T-helper 17 cell (primary cell): ENCODE measurements at places on chromosomes 3 and 15. TPM values are rescaled to one million over a fixed set of nuclear protein-coding genes. Genes with fewer than 3 reads are reported as not detected.

GRCh38 chr15:74434263-74435136, 742 bp upstream of the SEMA7A start:
- no peak for DNase-seq

DNA sequence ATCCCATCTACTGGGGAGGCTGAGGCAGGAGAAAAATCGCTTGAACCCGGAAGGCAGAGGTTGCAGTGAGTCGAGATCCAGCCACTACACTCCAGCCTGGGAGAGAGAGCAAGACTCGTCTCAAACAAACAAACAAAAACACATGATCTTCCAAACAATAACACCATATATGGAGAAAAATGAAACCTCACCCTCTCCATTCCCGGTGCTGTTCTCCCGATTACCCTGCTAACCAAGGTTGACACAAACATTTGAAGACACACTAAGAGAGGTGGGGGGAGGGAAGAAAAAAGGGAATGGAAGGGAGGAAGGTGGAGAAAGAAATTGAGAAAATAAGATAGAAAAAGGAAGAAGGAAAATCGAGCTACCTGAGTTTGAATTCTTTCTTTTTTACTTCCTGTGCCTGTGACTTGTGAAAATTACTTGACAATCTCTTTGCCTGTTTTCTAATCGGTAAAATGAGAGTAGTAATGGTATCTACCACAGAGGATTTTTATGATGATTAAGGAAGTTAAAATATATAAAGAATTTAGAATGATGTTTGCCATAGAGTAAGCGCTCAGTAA, 1.1 kb upstream of the PLSCR2 start:
- no peak for DNase-seq

GRCh38 chr3:12963231-12963896, 109.9 kb downstream of the IQSEC1 start:
- DNase-seq: no peak

GRCh38 chr3:177469216-177469615, 271.9 kb upstream of the TBL1XR1 start:
- no peak for DNase-seq

GRCh38 chr3:73820431-73820830, 195.7 kb upstream of the PDZRN3 start:
- DNase-seq: no peak

The PLSCR1 gene
- 14.8 TPM for total RNA-seq

The ARNT2 gene
- not detected for total RNA-seq

The SLC12A1 gene
- total RNA-seq: not detected

The FAM107A gene
- not detected for total RNA-seq

GRCh38 chr3:160010578-160010977, 21.9 kb downstream of the IL12A start:
- DNase-seq: no peak

DNA sequence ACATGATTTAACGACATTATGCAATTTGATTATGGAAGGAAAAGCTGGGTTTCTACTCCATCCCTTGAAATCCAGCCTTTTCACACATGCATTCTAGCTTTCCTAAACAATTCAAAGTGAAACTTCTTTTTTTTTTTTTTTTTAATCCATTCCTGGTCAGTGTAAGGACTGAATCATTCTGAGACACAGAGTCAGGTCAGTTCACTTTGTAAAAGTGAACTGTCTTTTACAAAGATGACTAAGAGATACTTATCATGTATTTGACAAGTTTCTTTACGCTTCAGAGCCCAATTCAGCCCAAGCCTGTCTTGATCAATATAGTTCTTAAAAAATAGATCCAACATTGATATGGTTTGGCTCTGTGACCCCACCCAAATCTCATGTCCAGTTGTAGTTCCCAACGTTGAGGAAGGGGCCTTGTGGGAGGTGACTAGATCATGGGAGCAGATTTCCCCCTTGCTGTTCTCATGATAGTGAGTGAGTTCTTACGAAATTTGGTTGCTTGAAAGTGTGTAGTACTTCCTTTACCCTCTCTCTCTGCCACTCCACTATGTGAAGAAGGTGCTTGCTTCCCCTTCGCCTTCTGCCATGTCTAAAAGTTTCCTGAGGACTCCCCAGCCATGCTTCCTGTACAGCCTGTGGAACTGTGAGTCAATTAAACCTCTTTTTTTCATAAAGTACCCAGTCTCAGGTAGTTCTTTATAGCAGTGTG, 345.6 kb upstream of the THBS1 start:
- no peak for DNase-seq

The TSPAN3 gene
- total RNA-seq: 10.6 TPM

The NR2E3 gene
- not detected for total RNA-seq

The CYP8B1 gene
- total RNA-seq: not detected

DNA sequence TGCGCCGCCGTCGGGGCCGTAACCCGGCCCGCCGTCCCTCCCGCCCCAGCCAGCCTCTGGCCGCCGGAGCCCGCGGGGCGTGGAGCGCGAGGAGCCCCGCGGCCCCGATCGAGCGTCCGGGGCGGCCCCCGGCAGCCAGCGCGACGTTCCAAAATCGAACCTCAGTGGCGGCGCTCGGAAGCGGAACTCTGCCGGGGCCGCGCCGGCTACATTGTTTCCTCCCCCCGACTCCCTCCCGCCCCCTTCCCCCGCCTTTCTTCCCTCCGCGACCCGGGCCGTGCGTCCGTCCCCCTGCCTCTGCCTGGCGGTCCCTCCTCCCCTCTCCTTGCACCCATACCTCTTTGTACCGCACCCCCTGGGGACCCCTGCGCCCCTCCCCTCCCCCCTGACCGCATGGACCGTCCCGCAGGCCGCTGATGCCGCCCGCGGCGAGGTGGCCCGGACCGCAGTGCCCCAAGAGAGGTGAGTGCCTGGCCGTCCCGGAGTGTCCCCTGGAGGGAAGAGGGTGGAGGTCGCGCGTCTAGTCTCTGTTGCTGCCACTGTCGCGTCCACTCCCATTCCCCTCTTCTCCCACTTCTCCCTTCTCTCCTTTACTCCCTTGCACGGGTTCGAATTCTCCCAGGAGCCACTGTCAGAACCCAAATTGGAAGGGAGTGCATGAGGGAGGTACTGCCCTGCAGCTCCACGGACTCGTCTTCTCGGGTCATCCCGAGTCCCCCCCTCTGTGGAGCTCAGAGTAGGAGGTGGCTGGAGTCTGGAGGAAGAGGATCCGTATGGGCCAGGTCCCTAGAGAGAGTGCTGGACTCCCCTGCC, 585 bp downstream of the CSK start:
- DNase-seq: peak; percentile 52

- no peak for DNase-seq
Measured at GRCh38 chr3:82938821-82939328, 1177.4 kb upstream of the GBE1 start.

DNA sequence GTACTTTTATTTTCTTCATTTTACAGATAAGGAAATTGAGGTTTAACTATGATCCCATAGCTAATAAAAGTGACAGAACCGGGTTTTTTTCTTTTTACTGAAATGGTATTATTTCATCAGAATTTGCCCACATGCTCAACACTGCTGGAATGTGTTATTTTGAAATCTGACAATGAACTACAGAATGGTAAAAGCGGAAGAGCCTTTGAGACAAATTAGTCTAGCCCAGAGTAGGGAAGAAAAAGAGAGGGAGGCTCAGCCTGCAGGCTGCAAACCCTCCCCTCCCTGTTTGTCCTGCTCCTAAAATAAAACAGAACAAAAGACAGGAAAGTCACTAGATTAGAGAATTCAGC, 100.3 kb upstream of the LIPC start:
- DNase-seq: no peak

The TGM4 gene
- total RNA-seq: not detected

GRCh38 chr3:143952569-143953072, 19.0 kb upstream of the DIPK2A start:
- no peak for DNase-seq

DNA sequence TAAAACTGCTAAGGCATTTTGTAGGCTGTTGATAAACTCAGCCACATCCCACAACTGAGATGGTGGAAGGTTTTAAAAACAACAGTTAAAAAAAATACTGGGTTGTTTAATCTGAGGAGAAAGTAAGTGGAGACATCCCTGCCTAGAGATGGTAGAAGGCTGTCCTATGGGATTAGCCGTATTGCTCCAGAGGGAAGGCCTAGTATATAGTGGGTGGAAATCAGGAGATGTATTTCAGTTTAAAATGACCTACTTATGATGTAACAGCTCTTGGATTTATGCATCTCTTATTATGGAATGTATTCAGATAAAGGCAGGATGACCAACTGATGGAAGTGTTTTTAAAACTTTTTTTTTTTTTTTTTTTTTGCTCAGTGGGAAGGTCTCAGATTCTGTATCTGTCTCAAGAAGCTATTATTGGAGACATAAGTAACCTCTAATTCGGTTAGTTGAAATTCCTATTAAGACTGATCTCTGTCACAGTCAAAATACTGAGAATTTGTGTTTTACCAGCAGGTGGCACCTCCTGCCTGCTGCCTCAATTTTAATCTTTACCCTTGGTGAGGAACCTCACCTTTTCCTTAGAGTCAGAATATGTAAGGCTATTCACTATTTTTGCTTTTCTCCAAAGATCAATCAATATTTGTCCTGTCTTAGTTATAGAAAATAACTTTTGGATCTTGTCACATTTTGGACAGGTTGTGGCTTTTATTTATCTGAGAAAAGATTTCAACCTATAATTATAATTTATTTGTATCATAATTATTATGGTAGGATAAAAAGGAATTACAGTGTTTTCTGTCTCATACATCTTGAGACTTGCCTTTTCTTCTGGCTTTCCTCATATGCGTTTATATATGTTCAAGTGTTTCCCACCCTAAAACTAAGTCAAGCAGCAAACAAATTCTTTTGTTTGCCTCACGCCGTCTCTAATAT, 63.0 kb downstream of the VPS8 start:
- no peak for DNase-seq

DNA sequence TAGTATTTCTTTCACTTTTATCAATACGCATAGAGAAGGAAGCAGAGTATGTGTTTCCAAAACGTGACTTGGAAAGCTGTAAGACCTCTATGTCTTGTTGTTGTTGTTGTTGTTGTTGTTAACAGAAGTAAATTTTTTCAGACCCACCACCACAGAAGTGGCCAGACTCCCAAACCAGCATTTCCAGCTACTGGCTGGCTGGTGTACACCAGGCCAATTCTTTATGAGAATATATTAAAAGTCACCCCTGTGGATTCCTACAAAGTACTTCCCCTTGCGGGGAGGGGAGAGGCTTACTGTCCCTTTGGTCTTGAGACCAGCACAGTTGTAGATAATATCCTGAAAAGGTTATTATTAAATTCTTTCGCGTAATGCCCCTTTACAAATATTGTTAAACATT, 1.6 kb upstream of the FOXP1 start:
- DNase-seq: no peak

DNA sequence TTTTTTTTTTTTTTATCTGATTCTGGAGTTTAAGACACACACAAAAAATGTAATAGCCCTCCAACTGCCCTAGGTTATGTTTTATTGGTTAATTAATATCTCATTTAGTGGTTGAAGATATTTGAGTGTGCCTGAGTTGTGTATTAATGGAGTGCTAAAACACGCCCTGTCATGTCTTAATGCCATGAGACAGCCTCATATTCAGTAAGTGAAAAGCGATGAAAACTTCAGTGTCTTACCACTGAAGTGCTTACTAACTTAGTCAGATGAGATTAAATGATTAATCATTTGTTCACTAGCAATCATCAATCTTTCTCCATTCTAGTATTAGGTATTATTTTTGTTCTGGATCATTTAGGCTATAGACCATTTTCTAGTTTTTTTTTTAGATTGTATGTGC, 544.7 kb upstream of the ROBO2 start:
- DNase-seq: no peak

DNA sequence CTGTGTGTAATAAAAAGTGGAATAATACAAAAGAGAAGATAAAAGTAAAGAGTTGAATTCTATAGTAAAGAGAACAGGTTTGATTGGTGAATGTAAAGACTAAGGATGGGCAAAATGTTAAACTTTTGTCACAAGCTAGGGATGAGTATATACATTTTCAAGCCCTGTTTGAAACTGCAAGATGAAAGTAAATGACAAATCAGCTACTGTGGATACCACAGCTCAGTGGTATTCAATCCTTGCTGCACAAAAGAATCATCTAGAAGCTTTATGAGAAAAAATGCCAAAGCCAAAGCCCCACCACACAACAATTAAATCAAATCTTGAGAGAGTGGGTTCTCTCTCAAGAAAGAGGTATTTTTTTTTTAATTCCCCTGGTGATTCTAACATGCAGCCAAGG, 67.7 kb downstream of the VPS13C start:
- no peak for DNase-seq

DNA sequence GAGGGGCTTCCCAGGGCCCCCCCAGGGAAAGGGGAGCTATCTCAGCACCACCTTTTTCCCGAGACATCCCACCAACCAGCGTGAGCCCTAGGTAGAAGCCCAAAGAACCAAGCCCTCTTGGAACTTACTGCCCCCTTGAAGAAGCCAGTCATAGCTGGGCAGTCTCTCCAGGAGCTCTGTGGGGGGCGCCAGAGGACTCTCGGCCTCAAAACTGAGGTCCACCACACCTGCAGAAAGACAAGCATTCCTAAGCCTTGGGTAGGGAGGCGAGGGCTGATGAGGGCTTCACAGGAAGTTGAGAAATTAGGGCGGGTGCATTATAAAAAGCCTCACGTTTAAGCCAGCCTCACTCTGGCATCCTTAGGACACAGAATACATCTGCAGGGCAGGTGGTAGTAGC, 9.0 kb downstream of the SSUH2 start:
- no peak for DNase-seq

DNA sequence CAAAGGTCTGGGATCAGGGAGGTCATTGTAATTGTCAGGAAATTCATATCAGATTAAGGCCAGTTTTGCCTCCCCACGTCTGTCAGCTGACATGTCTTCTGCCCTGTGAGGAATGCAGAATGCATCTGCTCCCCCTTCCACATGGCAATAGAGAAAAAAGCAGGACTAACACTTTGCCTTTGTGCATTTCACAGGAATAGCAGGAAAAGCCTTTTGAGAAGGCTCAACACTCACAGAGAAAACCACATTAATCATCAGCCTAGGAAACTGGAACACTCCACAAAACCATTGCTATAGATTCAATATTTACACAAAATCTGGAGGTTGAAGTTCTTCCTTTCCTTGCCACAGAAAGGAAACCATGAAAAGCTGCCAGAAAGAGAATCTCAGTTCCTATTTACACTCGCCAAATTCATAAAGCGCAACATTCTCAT, 165.2 kb upstream of the HES1 start:
- no peak for DNase-seq

DNA sequence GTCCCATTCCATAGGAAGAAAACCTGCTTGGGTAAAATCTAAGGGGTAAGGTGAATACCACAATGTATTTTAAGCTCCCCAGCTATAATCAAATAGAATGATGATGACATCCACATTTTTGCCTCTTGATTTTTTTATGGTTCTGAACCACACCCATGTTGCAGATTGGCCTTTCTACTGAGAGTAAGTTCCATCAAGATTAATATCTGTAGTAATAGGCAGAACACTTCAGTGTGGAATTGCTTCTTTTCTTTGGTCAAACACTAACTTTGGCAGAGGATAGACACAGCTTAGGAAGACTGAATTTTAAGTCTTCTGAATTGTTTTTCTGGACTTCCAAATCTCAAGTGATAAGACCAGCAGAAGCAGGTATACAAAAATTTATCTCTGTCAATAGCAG, 27.0 kb downstream of the PLS1 start:
- no peak for DNase-seq

The IQCF2 gene
- not detected for total RNA-seq
